ENCODE measurements at places on chromosomes 2 and 18. TPM values are rescaled to one million over a fixed set of nuclear protein-coding genes. Genes with fewer than 3 reads are reported as not detected.
A peak's percentile ranks its signal among the peaks of the same experiment; 100 is the strongest.

DNA sequence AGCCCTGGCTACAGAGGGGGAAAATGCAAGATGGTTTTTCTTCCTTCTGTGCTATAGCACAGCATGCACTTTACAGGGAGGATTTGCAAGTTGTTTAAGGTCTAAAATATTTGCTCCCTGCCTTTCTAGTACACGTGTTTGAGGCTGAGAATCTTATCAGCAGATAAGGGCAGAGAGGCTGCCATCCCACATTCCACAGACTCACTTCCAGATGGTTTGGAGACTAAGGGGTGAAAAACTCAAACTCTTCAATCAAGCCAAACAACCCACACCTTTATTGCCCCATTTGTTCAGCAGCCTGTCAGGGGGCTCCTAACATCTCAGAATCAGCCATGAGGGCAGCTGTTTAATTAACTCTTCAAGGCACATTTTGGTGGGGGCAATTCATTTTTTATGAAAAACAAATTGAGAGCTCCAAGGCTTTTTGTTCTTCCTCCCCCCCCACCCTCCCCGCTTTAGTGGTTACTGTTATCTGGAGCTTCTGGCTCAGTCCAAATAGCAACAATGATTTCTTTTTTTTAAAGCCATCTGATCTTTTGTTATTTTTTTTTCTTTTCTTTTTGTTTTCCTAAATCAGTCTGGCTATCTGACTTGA lies 242.6 kb upstream of the NT5C1B start:
- H3K4me1 ChIP-seq: peaks cover 44% of the 10 kb centered on the region
- H3K36me3 ChIP-seq: no peaks in the 10 kb centered on the region
- H3K4me3 ChIP-seq: no peak overlapping the region
- DNase-seq: no peak

DNA sequence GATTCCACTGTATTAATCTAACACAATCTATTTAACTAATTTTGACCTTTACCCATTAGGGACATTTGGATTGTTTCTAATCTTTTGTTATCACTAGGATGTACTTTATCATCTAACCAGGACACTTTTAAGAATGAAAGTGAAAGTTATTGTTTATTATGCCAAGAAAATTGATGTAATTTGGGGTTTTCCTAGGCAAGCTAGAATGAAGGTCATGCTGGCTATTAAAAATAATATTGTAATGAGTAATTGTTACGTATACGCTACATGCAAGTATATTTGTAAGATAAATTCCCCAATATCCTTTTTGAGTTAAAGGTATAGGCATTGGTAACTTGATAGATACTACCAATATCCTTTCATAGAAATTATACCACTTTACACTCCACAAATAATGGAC lies 74.6 kb downstream of the COL5A2 start:
- H3K4me1 ChIP-seq: peaks cover 10% of the 10 kb centered on the region
- no peak overlapping the region for H3K27ac ChIP-seq
- H3K36me3 ChIP-seq: no peaks in the 10 kb centered on the region
- no peaks in the 10 kb centered on the region for H3K27me3 ChIP-seq
- no peak for DNase-seq
- no peak overlapping the region for H3K4me3 ChIP-seq

DNA sequence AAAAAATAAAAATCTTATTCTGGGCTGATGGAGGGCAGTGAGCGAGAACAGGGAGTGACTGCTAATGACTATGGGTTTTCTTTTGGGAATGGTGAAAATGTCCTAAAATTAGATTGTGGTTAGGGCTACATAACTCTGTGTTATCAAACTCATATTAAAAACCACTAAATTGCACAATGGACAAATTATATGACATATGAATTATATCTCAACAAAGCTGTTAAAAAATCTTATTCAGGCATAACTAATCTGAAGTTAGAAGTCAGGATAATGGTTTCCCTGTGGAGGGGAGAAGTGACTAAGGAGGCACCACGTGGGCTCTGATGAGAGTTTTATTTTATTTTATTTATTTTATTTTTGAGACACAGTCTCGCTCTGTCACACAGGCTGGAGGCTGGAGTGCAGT lies 32.1 kb upstream of the DPP4 start:
- H3K4me1 ChIP-seq: no peaks in the 10 kb centered on the region
- no peak overlapping the region for H3K27ac ChIP-seq
- no peak for DNase-seq
- no peaks in the 10 kb centered on the region for H3K27me3 ChIP-seq

DNA sequence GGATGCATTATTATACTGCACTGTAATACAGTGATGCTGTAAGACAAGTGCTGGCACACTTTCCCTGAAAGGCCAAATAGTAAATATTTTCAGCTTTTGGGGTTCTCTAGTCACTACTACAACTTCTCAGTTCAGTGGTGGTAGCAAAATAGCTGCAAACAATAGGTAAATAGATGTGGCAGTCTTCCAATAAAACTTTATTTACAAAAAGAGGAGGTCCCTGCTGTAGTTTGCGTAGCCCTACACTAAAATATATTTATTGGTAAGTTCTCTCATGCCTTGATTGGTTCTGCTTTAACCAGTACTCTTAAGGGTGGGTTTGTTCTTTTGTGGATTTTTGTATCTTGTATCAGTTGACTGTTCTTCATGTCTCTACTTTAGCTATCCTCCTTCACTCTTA lies 7.8 kb downstream of the GLS start:
- H3K27ac ChIP-seq: no peak overlapping the region
- no peak for DNase-seq
- H3K27me3 ChIP-seq: no peaks in the 10 kb centered on the region

GRCh38 chr2:212931271-212931670 lies 220.1 kb downstream of the IKZF2 start:
- DNase-seq: no peak
- H3K4me3 ChIP-seq: no peak overlapping the region
- no peaks in the 10 kb centered on the region for H3K36me3 ChIP-seq
- no peak overlapping the region for H3K27ac ChIP-seq

DNA sequence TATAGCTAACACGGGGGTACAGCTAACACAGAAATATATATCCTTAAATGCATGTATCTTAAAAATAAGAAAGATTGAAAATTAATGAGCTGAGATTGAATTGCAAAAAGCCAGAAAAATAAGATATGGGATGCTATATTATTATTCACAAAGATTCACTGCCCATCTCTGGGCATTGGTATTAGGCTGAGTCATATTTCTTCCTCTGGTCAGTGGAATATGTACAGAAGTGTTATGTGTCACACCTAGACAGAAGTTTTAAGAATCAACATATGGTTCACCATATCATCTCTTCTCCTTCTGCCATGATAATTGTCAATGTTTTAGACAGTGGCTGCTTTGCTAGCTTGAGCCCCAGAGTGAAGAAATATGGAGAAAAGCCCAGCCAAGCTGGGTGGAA lies 14.0 kb upstream of the MCFD2 start:
- no peak overlapping the region for H3K4me3 ChIP-seq
- no peaks in the 10 kb centered on the region for H3K27me3 ChIP-seq
- no peaks in the 10 kb centered on the region for H3K4me1 ChIP-seq
- no peak overlapping the region for H3K27ac ChIP-seq
- no peaks in the 10 kb centered on the region for H3K36me3 ChIP-seq

DNA sequence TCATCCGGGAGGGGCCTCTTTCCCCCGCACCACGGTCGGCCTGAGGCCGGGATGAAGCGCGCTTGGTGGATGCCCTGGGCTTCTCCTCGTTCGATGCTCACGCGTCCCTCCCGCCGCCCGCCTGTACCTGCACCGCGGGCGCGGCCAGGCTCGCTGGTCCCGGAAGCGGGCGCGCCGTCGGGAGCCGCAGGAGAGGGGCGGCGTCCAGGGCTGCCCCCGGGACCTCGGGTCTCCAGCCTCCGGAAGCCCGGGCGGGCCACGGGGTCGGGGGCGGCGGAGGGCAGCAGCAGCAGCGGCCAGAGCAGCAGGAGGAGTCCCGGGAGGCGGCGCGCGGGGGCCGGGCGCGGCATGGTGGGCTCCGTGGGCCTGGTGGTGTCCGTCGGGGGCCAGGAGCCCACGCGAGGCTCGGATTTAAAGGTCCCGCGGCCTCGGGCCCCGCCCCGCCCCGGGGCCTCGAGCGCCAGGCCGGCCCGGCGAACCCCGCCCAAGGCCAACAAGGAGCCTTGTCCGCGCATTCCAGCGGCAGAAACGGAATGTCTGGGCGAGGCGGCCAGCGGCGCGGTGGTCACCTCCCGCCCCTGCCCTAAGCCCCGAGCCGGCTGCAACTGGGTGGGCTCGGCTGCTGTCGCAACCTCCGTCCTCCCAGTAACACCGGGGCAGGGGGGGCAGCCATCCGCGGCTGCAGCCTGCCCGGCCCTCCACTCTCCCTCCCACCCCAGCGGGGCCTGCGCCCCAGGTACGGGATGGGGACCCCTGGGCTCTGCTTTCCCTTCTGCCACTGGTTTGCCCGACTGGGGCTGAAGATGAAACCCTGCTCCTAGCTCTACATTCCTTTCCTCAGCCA lies at the start of gene MATN3:
Gene MATN3, minus strand, starts transcription at position 387 of the 844 bp plus-strand sequence. Its CDS starts 37 bp downstream, at position 350.
- no peaks in the 10 kb centered on the region for H3K36me3 ChIP-seq
- H3K4me3 ChIP-seq: peak within 1 kb of the TSS; percentile 53
- no peak for DNase-seq
- H3K27me3 ChIP-seq: peaks cover 60% of the 10 kb centered on the region
- no peak within 1 kb of the TSS for H3K27ac ChIP-seq
- H3K4me1 ChIP-seq: peaks cover 6% of the 10 kb centered on the region

DNA sequence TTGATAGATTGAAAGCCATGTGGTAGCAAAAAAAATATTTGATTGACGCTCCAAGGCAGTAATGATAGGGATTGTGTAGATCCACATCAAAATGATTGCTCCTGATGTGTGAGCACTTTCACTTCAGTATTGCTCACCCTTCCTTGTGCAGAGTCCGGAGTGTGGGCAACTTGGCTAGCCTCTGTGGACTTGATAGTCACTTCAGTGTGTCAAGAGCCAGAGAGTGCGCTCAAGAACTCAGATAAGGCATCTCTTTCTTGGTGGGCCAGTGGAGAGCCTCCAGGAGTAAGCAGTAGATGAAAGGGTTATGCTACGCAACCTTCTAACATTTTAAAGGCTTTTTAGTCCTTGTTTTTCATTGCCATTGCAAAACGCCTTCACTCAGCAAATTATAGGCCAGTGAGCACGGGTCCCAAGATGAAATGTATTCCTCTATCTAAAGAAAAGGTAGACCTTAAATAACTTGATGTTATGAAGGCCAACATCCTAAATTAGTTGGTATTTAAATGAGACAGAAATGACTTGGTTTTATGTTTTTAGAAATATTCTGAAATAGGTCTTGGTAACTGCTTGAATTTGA lies 84.4 kb downstream of the MEIS1 start:
- H3K27me3 ChIP-seq: no peaks in the 10 kb centered on the region
- peaks cover 5% of the 10 kb centered on the region for H3K4me1 ChIP-seq
- H3K36me3 ChIP-seq: no peaks in the 10 kb centered on the region
- no peak overlapping the region for H3K27ac ChIP-seq
- H3K4me3 ChIP-seq: no peak overlapping the region

- no peaks in the 10 kb centered on the region for H3K27me3 ChIP-seq
- peak overlapping the region; percentile 95 for H3K27ac ChIP-seq
- H3K4me1 ChIP-seq: peaks cover 69% of the 10 kb centered on the region
- no peak for DNase-seq
- H3K4me3 ChIP-seq: peak overlapping the region; percentile 95
Observed at GRCh38 chr2:11342551-11343367, 1.7 kb downstream of the ROCK2 start.

DNA sequence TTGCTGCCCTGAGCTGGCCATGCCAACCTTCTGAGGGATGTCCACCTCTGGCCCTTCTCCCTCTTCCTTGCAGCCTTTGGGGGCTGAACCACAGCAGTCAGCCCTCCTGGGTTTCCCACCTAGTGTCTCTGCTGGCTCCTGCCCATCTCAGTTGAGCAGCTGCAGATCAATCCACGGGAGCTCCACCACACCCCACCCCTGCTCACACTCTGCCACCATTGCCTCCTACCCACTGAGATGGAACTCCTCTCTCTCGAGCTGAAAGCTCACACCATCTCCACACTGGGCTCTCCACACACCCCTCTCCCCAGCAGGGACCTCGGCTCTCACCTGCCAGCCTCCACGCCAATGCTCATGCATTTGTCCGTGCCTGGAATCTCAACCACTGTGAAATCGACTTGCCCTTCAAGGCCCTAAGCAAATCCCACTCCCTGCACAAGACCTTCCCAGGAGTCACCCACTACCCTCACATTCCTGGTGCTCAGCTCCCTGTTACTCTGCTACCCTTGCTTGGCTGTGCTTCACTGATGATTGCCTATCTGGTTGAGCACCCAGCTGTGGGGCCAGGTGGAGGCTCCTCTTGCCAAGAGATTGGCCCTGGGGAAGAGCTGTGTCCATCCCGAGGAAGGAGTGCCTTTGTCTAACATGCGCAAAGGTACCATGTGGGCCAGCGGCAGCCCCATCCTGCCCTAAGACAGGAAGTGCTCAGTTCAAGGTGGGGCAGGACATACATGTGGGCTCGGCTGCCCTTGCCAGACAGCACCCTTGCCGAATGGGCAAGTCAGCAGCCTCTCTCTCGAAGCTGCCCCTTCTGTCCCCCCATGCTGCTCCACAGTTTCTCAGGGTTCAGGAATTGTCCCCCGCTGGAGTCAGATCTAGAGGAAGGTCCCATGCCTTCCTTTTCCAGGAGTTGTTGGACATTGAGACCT lies 208.7 kb downstream of the CYP26B1 start:
- DNase-seq: no peak
- no peaks in the 10 kb centered on the region for H3K36me3 ChIP-seq
- no peaks in the 10 kb centered on the region for H3K27me3 ChIP-seq
- no peak overlapping the region for H3K27ac ChIP-seq
- no peak overlapping the region for H3K4me3 ChIP-seq

GRCh38 chr18:60722742-60723141 lies 350.2 kb upstream of the MC4R start:
- H3K27ac ChIP-seq: no peak overlapping the region
- no peaks in the 10 kb centered on the region for H3K36me3 ChIP-seq
- H3K4me3 ChIP-seq: no peak overlapping the region
- no peak for DNase-seq
- no peaks in the 10 kb centered on the region for H3K27me3 ChIP-seq
- no peaks in the 10 kb centered on the region for H3K4me1 ChIP-seq

GRCh38 chr2:55843096-55843993 lies 80.2 kb downstream of the EFEMP1 start:
- no peak for DNase-seq
- no peak overlapping the region for H3K4me3 ChIP-seq

DNA sequence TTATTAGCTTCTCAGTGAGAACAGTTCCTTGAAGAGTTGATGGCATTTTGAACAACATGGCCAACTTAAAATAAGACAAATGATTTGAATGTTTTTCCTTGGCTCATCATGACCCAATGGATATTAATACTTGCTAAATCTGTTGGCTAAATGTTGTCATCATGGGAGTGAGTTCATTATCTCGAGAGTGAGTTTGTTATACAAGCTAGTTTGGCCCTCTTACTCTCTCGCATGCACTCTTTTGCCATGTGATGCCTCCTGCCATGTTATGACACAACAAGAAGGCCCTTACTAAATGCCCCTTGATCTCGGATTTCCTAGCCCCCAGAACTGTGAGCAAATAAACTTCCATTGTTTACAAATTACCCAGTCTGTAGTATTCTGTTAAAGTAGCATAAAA lies 22.9 kb upstream of the SANBR start:
- peaks cover 53% of the 10 kb centered on the region for H3K4me1 ChIP-seq
- H3K27ac ChIP-seq: peak overlapping the region; percentile 58
- no peaks in the 10 kb centered on the region for H3K36me3 ChIP-seq
- H3K27me3 ChIP-seq: no peaks in the 10 kb centered on the region
- no peak overlapping the region for H3K4me3 ChIP-seq

GRCh38 chr18:6860804-6861448 lies 131.4 kb downstream of the ARHGAP28 start:
- no peak overlapping the region for H3K4me3 ChIP-seq
- no peaks in the 10 kb centered on the region for H3K36me3 ChIP-seq
- H3K27ac ChIP-seq: no peak overlapping the region
- H3K4me1 ChIP-seq: no peaks in the 10 kb centered on the region

- no peaks in the 10 kb centered on the region for H3K4me1 ChIP-seq
- H3K27ac ChIP-seq: no peak overlapping the region
- H3K36me3 ChIP-seq: no peaks in the 10 kb centered on the region
Observed at GRCh38 chr2:137677466-137677865, 286.8 kb upstream of the HNMT start.

RAB31 gene
- 16.6 TPM for total RNA-seq

LRRTM1 gene
- 0.37 TPM for total RNA-seq

PLA2R1 gene
- total RNA-seq: 2.9 TPM

KRTCAP3 gene
- 0.51 TPM for total RNA-seq

C1GALT1C1L gene
- total RNA-seq: 2.0 TPM

All from heart right ventricle (tissue), 16 donors.